ENCODE measurements at places on chromosomes 16 and 17.
A peak's percentile ranks its signal among the peaks of the same experiment; 100 is the strongest.

- no peak for DNase-seq
Measured at GRCh38 chr17:17742133-17742621, 60.9 kb downstream of the RAI1 start.

- DNase-seq: no peak
Measured at GRCh38 chr17:55496094-55496881, 15.0 kb downstream of the SMIM36 start.

GRCh38 chr17:70011750-70012149 lies 63.3 kb upstream of the KCNJ16 start:
- DNase-seq: no peak

GRCh38 chr17:77734371-77735080 lies 224.0 kb upstream of the TNRC6C start:
- peak; percentile 38 for DNase-seq

DNA sequence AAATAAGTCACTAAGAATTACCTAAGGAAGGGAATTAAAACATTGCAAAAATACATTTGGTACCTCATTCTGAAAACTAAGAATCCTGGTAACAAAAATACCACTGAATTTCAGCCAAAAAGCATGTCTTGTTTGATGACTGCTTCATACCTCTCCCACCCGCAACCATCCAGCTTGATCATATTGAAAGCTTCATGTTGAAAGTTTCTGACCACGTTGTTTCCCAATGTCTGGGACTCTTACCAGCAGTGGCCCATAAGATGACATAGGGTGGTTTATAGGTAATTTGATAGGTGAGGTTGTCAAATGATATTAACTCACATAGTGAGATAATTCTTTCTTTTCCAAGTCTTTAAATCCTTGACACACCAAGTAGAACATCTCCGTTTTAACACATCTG lies 139.3 kb downstream of the CDH11 start:
- no peak for DNase-seq

GRCh38 chr17:32123782-32124181 lies 18.5 kb upstream of the RHOT1 start:
- DNase-seq: no peak

- DNase-seq: no peak
Measured at GRCh38 chr16:67606632-67607031, 38.3 kb upstream of the CARMIL2 start.

DNA sequence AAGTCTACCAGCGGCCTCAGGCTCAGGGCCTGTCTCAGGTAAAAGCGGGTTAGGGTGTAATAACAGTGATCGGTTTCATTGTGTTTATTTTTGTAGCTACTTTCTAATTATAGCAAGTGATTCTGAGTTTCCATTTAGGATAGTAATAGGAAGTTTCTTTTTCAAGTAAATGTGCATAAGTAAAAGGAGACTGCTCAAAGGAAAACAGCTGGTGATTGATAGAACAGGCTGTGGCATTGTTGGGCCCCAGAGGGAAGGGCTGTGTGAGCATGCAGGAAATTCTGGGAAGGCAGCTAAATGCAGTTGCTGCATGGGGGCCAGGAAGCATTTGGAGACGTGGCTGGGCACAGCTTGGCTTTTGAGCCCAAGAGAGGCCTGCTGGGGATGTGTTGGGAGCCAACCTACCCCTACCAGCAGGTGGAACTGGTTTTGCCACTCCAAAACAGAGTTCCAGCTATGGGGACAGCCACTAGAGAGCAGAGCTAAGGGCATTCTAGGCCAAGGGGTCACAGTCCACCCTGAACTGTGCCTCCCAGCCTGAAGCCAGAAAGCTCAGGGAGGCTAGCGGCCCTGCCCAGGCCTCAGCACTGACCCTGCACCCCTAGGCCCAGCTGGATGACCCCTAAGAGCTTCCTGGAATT lies 12.6 kb downstream of the SNX20 start:
- DNase-seq: no peak

DNA sequence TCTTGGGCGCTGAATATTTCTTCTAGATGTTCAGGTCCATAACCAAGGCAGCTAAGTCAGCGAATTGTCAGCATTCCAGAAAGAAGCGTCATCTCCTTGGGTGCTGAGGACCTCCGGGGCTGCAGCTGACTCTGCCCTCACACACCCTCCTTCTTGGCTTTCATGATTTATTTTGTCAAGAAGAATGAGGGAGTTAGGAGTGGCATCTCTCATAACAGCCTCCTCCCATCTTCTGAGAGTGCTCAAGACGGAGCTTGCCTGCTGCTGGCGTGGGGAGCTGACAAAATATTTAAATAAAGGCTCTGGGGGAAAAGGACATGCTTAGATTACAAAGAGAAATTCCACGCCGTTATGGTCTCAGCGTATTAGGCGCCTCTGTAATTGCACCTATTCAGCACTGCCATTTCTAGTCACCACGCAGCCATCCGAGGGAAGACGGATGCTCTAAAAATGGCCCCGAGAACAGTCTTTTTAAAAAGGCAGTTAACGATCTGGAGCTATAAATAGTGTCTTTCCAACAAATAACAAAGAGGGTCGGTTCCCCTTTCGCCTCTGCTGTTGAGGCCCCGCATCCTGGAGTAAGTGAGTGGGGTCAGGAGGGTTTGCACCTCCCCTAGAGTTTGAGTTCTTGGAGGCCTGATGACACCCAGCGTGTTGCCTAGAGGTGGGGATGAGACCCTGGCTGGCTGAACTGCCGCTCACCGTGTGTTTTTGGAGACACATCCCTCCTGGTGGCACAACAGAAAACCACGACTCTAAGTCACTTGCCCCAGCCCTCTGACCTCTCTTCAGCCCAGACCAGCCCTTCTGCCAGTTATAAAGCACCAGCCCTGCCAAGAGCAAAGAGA lies 187.0 kb downstream of the CCDC182 start:
- no peak for DNase-seq

DNA sequence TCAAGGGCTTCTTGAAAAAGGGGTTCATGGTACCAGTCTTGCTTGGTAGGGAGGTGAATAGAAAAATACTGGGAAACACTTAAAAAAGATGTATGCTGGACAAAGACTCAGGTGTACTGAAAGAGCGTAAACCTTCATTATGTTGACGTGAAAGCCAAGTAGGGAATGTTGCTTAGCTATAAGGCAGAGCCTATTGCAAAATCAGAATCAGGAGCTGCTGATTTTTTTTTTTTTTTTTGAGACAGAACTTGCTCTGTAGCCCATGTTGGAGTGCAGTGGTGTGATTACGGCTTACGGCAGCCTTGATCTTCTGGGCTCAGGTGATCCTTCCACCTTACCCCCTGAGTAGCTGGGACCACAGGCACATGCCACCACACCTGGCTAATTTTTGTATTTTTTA lies 3.9 kb downstream of the TMEM94 start:
- no peak for DNase-seq

DNA sequence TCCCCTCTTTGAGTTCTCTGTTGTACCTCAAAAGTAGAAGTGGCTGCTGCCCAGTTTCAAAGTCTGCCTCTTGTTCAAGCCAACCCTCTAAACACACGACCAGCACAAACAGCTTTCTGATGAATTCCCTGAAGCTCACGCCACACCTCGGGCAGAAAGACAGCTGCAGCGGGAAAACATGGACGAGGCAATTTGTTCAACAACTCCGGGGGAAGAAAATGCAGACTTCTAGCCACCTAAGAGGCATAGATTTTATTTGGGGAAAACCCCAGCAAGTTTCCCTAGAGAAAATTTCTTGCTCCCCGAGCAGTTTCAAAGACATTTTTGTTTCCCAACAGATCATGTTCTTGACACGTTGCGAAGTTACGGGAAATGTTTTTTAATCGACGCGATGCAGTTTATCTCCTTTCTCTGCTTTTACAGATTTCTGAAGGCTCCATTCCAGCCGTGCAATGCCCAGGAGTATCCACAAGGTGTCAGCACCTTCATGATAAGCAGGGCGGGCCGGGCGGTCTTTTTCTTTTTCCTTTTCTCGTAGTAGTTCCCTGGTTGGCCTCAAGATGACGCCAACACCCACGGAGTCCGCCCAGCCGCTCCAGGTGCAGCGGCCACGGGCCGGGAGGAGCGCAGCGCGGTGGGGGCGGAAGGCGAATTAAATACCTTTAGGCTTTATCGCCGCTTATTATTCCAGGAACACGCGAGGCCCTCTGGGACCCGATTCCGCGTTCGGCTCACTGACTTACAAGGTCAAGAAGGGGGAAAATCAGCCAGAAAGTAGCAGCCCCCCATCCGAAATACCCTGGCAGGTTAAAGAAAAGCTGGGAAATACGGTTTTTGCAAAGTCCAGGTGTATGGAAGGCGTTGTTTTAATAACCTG lies 2.9 kb upstream of the FOXC2 start:
- DNase-seq: peak; percentile 92

- DNase-seq: no peak
Measured at GRCh38 chr16:21644674-21645073, 7.7 kb downstream of the IGSF6 start.
